ENCODE measurements at places on chromosomes 13 and 19. TPM values are rescaled to one million over a fixed set of nuclear protein-coding genes. Genes with fewer than 3 reads are reported as not detected.
A peak's percentile ranks its signal among the peaks of the same experiment; 100 is the strongest.

DNA sequence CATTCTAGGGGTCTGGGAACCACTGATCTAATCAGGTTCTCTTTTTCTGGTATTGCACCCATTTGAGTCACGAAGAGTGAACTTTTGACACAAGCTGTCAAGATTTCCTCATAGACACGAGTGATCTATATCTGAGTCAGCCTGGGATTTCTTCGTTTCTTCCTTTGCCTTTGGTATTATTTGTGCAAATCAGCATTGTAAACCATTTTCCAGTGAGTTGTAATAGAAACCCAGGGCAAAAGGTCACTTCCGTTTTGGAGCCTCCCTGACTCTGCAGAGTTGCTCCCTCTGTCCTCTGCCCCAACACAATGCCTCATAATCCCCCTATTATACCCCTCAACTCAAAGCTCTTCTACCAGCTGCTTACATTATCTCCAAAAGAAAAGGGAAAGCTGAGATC lies 615.1 kb downstream of the EFNB2 start:
- peak overlapping the region; percentile 81 for H3K27ac ChIP-seq
- no peaks in the 10 kb centered on the region for H3K36me3 ChIP-seq
- H3K27me3 ChIP-seq, result no peaks in the 10 kb centered on the region
- no peak overlapping the region for H3K4me3 ChIP-seq
- peaks cover 4% of the 10 kb centered on the region for H3K4me1 ChIP-seq

- no peak overlapping the region for H3K4me3 ChIP-seq
- DNase-seq, result no peak
- H3K4me1 ChIP-seq, result no peaks in the 10 kb centered on the region
- no peaks in the 10 kb centered on the region for H3K27me3 ChIP-seq
- no peaks in the 10 kb centered on the region for H3K36me3 ChIP-seq
- H3K27ac ChIP-seq, result no peak overlapping the region
These were observed 1660.4 kb upstream of the MIR17HG start for GRCh38 chr13:89687066-89687465.

GRCh38 chr13:58767566-58767965 lies 1136.0 kb downstream of the PCDH17 start:
- no peaks in the 10 kb centered on the region for H3K27me3 ChIP-seq
- H3K4me1 ChIP-seq, result no peaks in the 10 kb centered on the region
- no peak overlapping the region for H3K4me3 ChIP-seq

DNA sequence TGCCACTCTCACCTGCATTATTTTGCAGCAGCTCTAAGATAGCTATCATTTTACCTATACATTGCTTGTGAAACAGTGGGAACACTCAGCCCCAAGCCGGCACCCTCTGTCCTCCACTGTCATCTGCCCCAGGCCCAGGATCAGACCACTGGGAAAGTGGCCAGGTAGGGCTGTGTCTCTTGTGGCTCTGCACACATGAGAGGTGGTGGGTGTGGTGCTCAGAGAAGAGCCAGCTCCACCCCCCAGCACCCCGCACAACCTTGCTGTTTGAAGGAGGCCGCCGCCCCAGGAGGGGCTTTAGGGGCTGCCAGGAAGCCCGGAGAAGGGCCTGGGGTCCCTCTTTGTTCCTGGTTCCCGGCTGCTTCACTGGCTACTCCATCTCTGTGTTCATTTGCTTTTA lies 26.6 kb downstream of the PPP1R37 start:
- DNase-seq, result no peak
- H3K36me3 ChIP-seq, result no peaks in the 10 kb centered on the region
- peaks cover 18% of the 10 kb centered on the region for H3K4me1 ChIP-seq
- H3K27ac ChIP-seq, result no peak overlapping the region

DNA sequence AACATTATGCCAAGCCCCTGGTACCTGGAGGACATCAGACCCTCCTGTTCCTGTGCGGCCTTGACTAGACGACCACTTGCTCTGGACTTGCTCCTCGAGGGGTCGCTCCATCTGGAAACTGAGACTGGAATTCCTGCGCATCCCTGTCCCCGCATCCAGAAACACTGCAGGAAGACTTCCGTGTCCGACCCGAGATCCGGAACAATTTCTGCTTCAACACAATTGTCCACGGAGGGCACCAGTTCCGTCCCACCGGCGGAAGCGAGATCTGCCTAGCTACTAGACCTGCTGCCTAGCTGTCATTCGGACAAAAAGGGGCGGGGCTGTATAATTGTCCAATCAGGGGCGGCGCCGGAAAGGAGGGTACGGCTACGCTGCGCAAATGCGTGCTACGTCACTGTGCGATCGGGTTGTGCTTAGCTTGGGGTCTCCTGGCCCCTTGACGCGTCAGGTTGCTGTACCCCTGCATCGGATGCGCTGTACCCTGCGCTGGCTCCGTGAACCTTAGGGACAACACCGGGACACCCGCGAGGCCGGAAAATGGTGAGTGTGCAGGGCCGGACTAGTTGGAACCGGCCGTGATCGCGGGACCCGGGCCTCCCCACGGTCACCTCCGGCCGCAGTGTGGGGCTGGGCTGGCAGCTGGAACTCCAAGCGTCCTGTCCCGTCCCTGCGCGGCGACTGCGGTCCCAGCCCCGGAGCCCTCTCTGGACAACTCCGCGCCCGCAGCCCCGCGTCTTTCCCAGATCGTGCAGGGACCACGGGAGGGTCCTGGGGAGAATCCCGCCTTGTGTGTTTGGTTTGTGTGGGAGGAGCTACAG lies at the start of the genes ZNF490 and ZNF791:
Gene ZNF490 (minus strand): TSS at position 274 of the 821 bp plus-strand sequence. CDS start 133 bp downstream, at position 141.
Gene ZNF791 (plus strand): TSS at position 381 of the 821 bp plus-strand sequence. CDS start 160 bp downstream, at position 541.
- no peaks in the 10 kb centered on the region for H3K36me3 ChIP-seq
- peaks cover 8% of the 10 kb centered on the region for H3K4me1 ChIP-seq
- H3K27ac ChIP-seq, result peak within 1 kb of the TSS; percentile 97
- H3K27me3 ChIP-seq, result no peaks in the 10 kb centered on the region

Gene CEACAM3
- not detected for polyA plus RNA-seq

Gene CNFN
- polyA plus RNA-seq, result 8.3 TPM

Gene TJP3
- 49.2 TPM for polyA plus RNA-seq

Gene SIGLEC12
- polyA plus RNA-seq, result 0.11 TPM

Data from hepatocyte (in vitro differentiated cells).